GM04503 (cell line): ENCODE measurements at places on chromosomes 1 and 21.

- peak; percentile 13 for DNase-seq
These were observed 1.5 kb downstream of the STYXL2 start for GRCh38 chr1:167095368-167095767.

DNA sequence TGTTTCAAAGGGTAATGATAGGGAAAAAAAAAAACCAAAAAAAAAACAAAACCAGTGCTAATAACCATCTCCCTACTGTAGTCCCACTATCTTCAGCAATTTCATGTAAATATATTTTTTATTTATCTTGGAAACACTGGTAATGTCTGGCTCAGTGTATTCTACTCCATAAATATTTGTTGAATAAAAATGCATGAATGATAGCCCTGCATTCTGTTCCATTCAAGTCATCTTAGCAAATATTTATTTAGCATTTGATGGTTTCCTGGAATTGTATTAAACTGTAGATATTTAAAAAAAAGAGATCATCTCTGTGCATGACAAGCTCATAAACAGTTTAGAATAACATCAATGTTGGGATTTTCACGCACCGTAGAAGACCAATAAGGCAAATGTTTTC lies 24.2 kb downstream of the IL23R start:
- no peak for DNase-seq

GRCh38 chr1:53314606-53315005 lies 13.3 kb downstream of the LRP8 start:
- no peak for DNase-seq

GRCh38 chr1:151805066-151805820 lies at the start of gene LINGO4:
TSS of gene LINGO4 (minus strand) at chr1:151805419. CDS start at chr1:151802704, 2,715 bp downstream.
- no peak for DNase-seq

GRCh38 chr21:31988492-31989290 lies 115.9 kb downstream of the HUNK start:
- peak; percentile 12 for DNase-seq

DNA sequence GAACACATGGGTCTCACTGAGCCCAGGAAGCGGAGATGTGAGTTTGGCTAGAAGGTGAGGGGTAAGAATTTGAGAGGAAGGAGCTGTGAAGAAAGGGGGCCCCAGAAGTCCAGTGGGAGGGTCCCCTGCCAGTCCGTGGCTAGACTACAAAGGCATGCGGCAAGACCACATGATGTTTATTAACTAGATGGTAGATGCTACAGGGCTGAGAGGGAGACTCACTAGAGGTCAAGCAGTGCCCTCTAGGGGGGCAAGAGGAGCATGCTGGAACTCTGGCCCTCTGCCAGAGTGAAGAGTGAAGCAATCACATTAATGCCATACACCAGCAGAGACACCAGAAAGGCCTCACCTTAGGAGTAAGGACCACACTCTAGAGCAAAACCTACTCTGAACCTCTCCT lies 12.2 kb downstream of the KIAA0319L start:
- DNase-seq, result no peak

DNA sequence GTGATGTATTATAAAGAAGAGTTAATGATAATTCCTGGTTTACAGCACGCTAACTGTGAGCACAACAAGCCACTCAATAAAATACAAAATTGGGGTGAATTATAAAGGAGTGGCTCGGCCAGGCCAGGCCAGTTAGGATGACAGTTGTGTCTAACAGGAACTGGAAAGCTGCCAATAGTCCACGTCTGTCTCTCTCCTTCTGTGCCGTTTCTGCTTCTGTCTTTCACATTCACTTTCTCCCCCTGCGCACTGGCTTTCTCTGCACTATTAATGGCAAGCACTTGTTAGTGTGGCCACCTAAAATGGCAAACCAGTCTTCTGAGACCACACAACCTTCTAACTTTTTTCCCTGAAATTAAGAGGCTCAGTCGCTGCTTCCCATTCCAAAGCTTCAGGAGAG lies 394.3 kb downstream of the NTNG1 start:
- no peak for DNase-seq

- no peak for DNase-seq
These were observed 14.7 kb downstream of the LYPLAL1 start for GRCh38 chr1:219188331-219188803.

- no peak for DNase-seq
These were observed 550.7 kb downstream of the PTPRU start for GRCh38 chr1:29786791-29787732.
